ENCODE measurements at places on chromosomes 5 and 9.

DNA sequence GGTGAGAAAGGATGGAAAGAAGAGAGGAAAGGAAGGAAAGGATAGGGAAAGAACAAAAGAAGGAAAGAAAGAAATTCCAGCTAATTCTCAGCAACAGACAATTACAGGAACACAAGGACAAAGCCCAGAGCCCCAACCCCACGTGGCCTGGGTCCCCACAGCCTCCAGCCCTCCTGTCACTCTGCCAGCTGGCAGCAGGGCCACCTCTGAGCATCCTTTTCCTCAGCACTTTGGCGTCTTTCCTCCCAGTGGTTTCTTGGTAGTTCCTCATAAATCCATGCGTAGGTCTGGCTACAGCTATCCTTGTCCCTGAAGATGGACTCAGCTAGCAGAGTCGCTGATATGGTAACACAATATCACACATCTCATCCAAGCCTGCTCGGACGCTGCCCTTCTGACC, 28.3 kb downstream of the ADAMTS2 start:
- DNase-seq = no peak

GRCh38 chr5:103283869-103284268, 25.3 kb downstream of the MACIR start:
- DNase-seq = no peak

- DNase-seq = no peak
These were observed 49.4 kb downstream of the SLIT3 start for GRCh38 chr5:169251333-169252084.

GRCh38 chr9:105024529-105024928, 96.6 kb upstream of the ABCA1 start:
- no peak for DNase-seq

DNA sequence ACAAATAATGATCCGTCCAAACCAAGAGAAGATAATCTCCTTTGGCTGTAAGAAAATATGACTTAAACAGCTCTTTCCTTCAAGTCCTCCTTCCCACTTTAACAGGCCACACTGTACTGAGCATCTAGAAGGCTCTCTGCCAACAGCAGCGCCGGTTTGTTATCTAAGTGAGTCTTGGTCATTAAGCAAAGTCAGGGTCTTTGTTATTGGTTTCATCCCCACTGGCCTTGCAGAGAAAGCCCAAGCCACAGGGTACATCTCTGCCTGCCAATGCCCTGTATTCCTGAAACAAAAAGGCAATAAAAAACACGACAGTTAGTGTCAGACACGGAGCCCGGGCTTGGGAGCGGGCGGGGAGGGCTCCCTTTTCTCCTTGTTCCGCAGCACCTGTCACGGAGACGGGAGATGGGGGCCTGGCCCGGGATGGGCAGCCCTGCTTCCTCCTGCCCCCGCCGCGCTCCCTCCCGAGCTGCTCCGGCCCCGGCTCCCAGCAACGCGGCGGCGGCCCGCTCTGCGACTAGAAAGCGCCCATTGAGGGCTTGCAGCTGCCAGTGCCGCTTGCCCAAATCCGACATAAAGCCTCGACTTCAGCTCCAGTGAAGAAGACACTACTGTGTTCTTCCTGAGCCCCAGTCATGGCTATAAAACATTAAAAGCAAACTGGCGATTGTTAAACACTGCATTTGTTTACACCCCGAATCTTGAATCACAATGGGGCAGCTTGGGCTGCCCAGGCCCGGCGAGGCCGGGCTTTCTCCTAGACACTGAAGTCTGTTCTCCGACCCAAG, 28.1 kb upstream of the PIK3R1 start:
- no peak for DNase-seq

DNA sequence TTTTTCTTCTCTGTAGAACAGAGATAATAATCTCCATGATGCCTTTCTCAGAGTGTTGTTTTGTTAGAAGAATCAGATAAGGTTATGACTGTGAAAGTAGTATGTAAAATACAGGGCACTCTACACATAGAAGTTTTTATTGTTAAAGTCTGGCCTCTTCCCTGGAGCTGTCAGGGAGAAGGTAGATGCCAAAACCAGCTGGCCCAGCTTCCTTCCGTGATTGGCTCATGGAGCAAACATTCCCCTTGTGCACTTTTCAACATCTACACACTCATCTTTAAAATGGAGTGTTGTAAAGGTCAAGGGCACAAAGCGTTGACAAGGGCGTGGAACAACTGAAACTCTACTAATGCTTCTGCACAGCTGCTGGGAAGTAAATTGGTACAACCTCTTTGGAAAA, 7.4 kb upstream of the RNF183 start:
- no peak for DNase-seq

DNA sequence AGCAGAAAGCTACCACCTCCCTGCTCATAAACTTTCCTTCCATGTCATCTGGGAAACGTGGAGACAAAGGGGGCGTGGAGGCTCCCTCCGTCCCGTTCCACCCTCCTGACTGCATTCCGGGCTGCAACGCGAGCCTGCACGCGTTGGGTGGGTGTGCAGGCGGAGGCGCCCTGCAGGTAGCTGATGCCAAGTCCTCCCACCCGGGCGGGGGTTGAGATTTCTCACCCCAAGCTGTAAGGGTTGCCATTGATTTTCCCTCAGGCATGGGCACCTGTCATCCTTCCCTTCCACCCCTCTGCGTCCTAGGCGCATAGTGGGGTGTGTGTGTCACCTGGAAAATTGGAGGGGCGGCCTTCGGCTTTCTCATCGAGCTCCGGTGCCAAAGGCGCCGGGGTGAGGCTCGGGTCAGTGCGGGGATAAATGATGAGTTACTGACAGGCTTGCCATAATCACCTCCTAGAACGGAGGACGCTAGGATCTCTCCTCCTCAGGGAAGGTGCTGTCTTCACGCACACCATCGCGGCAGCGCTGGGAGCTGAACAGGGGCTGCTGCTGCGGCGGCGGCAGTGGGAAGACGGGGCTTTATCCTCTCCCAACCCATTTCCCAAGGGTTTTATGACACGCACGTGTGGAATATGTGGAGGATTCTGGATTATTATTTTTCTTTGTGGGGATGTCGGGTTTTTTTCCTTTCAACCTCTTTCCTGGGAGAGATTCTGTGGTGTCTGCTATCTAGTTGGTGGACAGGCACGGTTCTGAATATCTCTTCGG, 973 bp downstream of the PLPPR1 start:
- peak; percentile 31 for DNase-seq

DNA sequence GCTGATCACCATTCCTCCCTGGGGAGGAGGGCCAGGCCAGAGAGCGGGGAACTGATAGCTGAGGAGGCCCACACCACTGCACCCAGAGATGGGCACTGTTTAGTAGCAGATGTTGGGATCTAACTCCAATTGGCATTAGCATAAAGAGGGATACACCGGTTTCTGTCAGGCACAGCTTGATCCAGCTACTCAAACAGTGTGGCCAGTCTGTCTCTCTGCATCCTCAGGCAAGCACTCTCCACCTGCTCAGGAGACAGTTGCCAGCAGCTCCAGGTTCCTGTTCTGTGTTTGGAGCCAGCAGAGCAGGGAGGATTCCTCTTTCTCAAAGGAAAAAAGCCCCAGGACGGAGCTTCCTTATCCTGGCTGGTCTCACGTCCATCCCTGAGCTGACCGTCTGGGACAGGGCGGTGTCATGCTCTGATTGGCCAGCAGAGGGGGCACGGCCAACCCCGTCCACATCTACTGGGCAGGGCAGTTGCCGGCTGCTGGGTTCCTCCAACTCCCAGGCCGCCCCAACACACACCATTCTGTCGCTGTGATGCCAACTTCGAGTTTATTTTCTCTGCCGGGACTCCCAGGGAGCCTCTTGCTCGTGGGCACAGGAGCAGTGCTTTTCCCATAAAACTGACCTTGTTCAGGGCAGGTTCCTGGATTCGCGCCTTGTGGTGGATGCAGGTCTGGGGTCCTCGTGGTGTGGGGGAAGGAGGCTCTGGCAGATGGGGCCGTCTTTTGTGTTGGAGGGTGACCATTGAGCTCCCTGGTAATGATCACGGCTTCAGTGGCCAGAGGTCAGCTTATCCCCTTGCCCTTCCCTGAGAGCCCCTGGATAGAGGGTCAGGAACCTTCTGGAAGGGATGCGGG, 47.9 kb downstream of the COL5A1 start:
- DNase-seq = peak; percentile 46

DNA sequence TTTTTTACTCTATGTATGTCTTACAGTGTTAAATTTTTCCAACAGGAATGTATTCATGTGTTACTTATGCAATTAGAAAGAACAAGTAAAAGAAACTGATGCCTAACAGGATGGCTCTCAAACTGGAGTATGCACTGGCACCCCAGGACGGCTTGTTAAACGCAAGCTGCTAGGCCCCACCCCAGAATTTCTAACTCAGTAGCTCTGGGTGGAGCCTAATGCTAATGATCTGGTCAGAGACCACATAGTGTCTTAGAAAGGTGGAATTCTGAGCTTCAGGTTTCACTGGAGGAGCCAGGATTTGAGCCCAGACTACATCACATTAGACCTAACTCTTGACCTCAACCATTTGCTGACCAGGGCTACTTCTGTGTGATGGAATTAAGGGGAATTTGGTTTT, 34.4 kb downstream of the SHC3 start:
- no peak for DNase-seq

DNA sequence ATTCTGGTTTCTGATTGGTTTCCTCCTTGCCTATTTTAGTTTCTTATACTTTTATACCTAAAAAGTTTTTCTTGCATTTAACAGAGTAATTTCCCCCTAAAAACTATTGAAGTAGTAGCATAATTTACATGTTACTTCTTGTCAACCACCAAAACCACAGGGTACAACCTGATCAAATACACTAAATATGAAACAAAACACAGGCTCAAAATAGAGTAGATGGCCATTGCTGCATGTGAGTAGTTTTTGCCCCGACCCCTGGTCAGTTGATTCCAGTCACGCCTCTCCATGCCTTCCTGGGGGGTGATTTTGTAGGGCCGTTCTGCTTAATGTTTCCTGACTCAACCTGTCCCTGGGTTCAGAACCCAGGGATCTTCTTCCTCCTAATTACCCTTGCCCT, 101.8 kb downstream of the TLE4 start:
- DNase-seq = no peak

GRCh38 chr5:170117736-170118135, 12.0 kb downstream of the FOXI1 start:
- DNase-seq = no peak

- DNase-seq = no peak
These were observed 13.1 kb downstream of the THBS4 start for GRCh38 chr5:80048084-80048780.

DNA sequence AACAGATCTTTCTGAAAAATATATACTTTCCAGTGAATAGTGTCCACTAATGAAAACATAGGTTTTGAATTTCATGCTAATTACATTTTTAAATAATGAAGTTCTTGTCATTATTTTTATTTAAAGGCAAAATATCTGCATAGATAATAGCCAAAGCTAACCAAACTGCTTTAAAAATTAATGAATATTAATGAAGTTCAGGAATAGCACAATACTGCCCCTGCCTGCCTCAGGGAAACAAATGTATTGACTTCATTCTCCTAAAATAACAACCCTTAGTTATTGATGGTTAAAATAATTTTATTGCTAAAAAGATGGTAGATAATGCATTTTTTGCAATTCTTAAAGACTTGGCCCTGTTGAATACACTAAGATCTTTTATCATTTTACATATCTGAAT, 103.6 kb upstream of the SSBP2 start:
- no peak for DNase-seq

DNA sequence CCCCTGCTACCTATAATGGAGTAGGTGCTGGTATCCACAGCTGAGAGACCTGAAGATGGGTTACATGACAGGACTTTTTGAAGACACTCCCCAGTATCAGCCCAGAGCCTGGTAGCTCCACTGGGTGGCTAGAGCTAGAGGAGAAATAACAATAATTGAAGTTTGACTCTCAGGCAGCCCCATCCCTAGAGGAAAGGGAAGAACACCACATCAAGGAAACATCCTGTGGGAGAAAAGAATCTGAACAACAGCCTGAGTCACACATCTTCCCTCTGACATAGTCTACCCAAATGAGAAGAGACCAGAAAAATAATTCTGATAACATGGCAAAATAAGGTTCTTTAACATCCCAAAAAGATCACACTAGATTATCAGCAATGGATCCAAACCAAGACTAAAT, 432.1 kb downstream of the CDH18 start:
- DNase-seq = no peak

GRCh38 chr5:173278172-173278571, 43.2 kb upstream of the NKX2-5 start:
- no peak for DNase-seq

DNA sequence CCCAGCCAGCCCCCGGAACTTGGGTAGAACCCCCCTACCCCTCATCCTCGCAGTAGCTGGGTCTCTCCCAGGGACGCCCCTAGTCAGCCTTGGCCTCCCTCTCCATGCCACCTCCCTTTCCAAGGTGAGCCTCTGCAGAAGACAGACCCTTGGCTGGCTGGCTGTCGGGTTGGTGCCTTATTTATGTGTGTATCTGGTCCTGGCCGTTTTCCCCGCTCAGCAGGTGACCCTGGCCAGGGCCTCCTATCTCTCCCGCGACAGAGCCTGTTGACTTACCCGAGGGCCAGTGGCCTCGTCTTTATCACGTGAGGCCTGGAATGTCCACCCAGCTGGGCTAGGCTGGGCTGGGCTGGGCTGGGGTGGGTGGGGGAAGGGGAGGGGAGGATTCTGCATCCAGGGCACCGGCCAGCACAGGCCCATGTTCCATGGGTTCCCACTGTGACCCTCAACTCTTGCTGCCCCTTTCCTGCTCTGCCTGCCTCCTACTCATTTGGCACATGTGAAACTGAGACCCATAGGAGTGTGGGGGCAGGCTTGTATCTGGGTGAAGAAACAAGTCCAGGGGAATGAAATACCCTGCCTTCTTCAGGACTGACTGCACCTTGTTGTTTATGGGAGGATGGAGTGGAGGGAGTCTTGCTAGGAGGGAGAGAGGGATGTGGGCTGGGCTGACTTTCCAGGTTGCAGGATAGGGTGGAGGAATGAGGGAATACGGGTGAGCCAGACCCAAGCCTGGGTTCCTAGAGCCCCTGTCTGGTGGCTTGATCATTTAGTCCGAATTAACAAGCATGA, 3.1 kb downstream of the CXXC5 start:
- DNase-seq = no peak

GRCh38 chr9:27487927-27488326, 36.2 kb upstream of the IFNK start:
- DNase-seq = no peak

DNA sequence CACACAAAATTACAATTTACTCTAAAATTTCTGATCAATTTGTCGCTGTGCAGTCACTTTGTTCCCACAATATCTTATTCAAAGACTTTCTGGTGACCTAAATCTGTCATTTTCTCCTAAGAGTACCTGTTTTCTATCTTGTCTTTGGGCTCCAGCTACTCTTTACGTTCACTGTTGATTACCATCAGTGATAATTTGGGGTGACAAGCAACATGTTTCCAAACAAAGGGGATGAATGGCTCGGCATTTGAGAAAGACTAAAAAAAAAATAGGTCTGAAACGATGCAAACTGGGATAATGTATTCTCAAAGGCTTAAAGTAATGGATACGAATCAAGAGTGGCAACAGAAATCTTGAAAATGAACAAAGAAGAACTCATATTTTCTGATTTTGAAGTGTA, 205.2 kb upstream of the DAB2 start:
- no peak for DNase-seq

DNA sequence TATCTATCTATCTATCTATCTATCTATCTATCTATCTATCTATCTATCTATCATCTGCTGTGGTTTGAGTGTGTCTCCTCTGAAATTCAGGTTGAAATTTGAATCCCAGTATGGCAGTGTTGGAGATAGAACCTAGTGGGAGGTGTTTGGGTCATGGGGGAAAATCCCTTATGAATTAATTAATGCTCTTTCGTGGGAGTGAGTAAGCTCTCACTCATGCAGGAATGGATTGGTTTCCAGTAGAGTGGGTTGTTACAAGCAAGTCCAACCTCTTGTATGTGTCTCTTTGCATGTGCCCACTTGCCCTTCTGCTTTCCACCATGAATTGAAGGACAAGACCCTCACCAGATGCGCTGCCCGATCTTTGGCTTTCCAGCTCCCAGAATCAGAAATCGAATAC, 113.0 kb downstream of the ANXA1 start:
- DNase-seq = no peak
